Aorta (tissue), 5 donors: ENCODE measurements at places on chromosomes 3 and 15.

DNA sequence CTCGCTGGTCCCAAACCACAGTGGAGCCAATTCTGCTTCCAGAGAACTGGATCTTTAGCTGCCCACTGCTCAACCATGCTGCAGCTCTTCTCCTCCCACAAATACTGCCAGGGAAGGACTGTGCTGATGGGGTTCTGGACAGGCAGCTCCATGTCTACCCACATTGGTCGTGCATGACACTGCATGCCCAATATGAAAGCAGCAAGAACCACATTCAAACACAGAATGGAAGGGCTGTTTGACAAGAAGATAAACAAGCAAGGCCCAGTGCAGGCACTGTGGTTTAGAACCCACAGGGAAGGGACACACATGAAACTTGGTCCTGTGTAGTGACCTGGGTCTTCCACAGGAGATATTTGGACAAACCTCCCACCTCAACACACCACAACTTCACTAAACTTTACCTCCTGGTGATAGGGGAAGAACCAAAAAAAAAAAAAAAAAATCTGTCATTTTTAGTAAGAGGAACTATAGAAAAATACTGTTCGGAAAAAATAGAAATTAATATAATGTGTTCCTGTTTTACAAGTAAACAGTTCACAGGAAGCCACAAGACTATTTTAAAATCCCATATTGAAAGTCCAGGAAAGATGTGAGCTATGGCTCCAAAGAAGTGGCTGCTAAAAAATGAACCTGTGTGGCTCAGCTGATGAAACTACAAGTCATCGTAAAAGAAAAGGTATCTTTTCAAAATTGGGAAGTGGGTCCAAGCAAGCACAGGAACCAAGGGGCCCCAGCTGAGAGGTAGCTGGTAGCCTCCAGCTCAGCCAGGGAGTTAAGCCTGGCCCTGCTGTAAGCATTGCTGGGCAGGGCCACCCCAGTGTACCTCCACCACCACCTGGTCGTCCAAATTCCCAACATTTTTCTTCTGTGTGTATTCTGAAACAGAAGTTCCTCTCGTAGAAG, 77.7 kb upstream of the ACAN start:
- H3K4me1 ChIP-seq, result no peaks in the 10 kb centered on the region
- no peak overlapping the region for H3K27ac ChIP-seq
- no peak for DNase-seq
- no peak overlapping the region for H3K4me3 ChIP-seq

DNA sequence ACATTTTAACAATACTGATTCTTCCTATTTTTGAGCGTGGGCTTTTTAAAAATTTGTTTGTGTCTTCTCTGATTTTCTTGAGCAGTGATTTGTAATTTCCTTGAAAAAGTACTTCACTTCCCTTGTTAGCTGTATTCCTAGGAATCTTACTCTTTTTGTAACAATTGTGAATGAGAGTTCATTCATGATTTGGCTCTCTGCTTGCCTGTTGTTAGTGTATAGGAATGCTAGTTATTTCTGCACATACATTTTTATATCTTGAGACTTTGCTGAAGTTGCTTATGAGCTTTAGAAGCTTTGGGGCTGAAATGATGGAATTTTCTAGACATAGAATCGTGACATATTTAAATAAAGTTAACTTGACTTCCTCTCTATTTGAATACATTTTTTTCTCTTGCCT, 582.8 kb upstream of the BCHE start:
- no peaks in the 10 kb centered on the region for H3K4me1 ChIP-seq
- H3K4me3 ChIP-seq, result no peak overlapping the region
- H3K27ac ChIP-seq, result no peak overlapping the region
- no peaks in the 10 kb centered on the region for H3K27me3 ChIP-seq
- no peaks in the 10 kb centered on the region for H3K36me3 ChIP-seq
- no peak for DNase-seq

DNA sequence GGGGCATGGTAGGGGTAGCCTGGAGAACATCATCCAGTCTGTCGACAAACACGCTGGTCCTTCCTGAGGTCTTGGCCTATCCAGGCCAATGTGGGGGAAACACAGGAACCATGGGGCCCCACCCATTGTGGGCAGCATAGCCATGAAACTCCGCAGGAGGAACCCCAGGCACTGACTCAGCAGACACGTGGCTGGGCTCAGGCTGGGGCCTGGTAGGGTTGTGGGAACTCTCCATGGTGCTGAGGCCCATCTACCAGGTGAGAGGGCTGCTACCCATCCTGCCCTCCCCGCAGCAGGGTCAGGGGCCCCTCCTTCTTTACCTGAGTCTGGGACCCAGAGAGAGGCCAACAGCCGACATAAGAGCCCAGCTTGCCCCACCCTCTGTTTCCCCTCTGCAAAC, 22.6 kb upstream of the CACNA2D2 start:
- H3K4me1 ChIP-seq, result no peaks in the 10 kb centered on the region
- no peak overlapping the region for H3K27ac ChIP-seq
- H3K27me3 ChIP-seq, result no peaks in the 10 kb centered on the region
- no peaks in the 10 kb centered on the region for H3K36me3 ChIP-seq
- no peak overlapping the region for H3K4me3 ChIP-seq

DNA sequence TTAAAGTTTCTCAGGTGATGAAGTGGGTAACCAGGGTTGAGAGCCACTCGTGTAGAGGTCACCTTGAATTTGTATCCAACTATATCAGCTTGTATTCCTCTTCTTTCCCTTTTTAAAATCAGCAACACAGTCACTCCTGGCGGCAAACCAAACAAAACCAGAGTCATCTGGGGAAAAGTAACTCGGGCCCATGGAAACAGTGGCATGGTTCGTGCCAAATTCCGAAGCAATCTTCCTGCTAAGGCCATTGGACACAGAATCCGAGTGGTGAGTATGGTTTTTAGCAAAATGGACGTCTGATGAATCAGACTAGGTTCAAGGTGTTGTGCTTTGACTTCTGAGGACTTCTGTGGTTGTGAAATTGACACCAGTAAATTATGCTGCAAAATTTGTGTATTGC, 3.9 kb downstream of the RPL35A start:
- H3K27ac ChIP-seq, result no peak overlapping the region
- DNase-seq, result peak; percentile 54
- peaks cover 4% of the 10 kb centered on the region for H3K36me3 ChIP-seq
- H3K4me3 ChIP-seq, result no peak overlapping the region

DNA sequence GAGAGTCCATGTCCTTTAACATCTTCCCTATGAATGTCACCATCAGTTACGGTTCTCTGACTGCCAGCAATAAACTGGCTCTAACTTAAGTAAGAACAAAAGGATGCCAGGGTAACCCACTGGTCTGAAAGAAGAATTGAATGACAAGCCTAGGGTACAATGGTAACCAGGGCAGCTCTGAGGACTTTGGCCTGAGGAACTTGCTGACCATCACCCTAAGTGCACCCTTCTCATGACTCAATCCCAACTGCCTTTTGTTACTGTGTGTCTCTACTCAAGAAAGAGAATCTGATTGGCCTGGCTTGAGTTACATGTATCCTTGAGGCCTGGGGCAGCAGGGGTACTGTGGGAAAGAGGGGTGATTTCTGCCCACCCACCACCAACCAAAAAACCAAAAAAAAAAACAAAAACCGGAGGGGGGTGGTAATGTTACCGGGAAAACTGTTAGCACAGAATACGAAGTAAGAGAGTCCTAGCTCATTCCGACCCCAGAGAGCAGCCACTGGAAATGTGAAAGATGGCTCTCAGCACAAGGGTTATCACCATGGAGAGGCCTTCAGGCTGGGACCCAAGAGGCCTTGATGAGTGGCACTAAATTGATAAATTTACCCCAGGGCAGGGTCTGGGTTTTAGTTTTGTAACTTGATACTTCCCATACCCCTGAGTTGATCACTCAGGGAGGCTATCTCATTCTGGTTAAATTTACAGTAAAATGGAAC, 9.3 kb upstream of the SLC28A1 start:
- no peak overlapping the region for H3K4me3 ChIP-seq
- DNase-seq, result no peak
- H3K27me3 ChIP-seq, result no peaks in the 10 kb centered on the region
- H3K4me1 ChIP-seq, result no peaks in the 10 kb centered on the region
- H3K36me3 ChIP-seq, result no peaks in the 10 kb centered on the region

DNA sequence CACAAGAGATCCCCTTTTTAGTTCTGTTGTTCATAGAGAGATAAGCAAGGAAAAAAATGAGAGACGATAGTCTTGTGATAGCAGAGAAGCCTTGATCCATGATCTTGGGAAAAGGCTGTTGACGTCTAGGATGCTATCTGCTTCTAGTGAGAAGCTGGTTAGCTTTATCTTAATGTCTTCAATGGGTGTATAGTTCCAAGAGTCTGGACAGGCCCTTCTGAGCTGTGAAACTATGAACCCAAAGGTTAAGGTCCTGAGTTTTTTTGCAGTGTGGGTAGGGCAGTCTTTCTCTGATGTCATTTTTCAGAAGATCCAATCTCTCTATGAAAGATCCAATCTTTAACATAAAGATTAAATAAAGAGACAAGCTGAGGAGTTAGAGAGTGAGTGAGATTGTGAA, 10.5 kb upstream of the NOX5 start:
- H3K27ac ChIP-seq, result no peak overlapping the region
- DNase-seq, result no peak
- no peak overlapping the region for H3K4me3 ChIP-seq

DNA sequence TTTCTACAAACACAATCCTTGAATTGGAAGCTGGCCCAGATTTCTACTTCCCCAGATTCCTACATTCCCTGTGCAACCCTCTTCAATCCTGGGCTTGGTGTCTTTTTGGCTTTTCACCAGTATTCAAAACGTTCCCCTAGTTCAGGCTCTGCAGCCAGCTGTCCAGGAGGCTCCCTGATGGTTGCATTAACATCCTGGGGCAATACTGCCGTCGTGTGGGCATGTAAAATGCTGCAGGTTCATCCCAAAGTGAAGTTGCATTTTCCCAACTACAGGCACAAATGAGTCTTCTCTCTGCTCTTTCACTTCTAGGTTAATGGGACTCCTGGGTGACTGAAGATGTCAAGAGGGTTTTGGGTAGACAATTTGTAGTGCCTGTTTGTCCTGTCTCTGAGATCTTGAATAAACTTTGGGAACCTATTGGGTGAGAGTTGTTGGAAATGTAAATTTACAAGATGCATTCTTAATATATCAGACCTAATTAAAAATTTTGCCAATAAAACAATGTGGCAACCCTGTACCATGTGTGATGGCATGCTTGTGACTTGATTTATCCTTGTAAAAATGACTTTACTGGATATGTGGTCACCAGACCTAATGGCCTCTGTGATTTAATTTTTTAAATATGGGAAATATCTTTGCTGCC, 28.6 kb downstream of the SOX14 start:
- H3K36me3 ChIP-seq, result no peaks in the 10 kb centered on the region
- DNase-seq, result no peak
- H3K27me3 ChIP-seq, result no peaks in the 10 kb centered on the region
- no peak overlapping the region for H3K4me3 ChIP-seq
- H3K27ac ChIP-seq, result no peak overlapping the region
- no peaks in the 10 kb centered on the region for H3K4me1 ChIP-seq

GRCh38 chr3:59116233-59116537, 66.4 kb upstream of the CFAP20DC start:
- no peaks in the 10 kb centered on the region for H3K4me1 ChIP-seq
- DNase-seq, result no peak
- no peaks in the 10 kb centered on the region for H3K36me3 ChIP-seq
- H3K4me3 ChIP-seq, result no peak overlapping the region
- H3K27ac ChIP-seq, result no peak overlapping the region
- no peaks in the 10 kb centered on the region for H3K27me3 ChIP-seq

DNA sequence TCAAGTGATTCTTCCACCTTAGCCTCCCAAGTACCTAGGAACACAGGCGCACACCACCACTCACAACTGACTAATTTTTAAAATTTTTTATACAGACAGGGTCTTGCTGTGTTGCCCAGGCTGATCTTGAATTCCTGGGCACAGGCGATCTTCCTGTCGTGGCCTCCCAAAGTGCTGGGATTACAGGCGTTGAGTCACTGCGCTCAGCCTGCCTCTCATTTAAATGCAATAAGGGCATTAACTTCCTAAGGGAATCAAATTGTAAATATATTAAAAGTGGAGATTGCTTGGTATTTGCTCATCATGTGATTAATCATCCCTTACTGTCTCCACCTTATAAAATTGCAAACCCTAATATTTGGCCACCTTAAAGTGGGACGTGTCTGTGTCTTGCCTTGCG, 65.2 kb downstream of the PGPEP1L start:
- no peaks in the 10 kb centered on the region for H3K27me3 ChIP-seq
- no peak overlapping the region for H3K27ac ChIP-seq
- H3K4me3 ChIP-seq, result no peak overlapping the region
- no peak for DNase-seq

DNA sequence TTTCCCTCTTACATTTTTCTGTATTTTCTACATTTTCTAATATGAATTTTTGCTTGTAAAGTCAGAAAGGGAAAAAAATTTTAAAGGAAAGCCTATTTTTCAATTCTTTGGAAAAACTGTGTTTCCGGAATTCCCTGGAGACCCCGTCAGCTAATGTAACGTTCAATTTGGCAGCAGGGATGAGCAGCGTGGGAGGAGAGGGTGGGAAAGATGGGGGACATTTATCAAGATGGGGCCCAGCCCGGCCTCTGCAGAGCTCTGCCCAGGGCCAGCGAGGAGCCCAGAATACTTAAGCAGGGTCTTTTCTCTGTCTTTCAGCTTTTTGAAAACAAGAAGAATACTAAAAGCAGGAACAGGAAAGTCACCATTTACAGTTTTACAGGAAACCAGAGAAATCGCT, 129.0 kb downstream of the LRRK1 start:
- H3K4me1 ChIP-seq, result no peaks in the 10 kb centered on the region
- no peak overlapping the region for H3K27ac ChIP-seq
- DNase-seq, result no peak
- no peaks in the 10 kb centered on the region for H3K36me3 ChIP-seq

- no peaks in the 10 kb centered on the region for H3K27me3 ChIP-seq
- H3K36me3 ChIP-seq, result no peaks in the 10 kb centered on the region
- H3K4me1 ChIP-seq, result no peaks in the 10 kb centered on the region
- no peak for DNase-seq
- H3K4me3 ChIP-seq, result no peak overlapping the region
- no peak overlapping the region for H3K27ac ChIP-seq
Measured at GRCh38 chr3:41768363-41768762, 193.5 kb downstream of the ULK4 start.

DNA sequence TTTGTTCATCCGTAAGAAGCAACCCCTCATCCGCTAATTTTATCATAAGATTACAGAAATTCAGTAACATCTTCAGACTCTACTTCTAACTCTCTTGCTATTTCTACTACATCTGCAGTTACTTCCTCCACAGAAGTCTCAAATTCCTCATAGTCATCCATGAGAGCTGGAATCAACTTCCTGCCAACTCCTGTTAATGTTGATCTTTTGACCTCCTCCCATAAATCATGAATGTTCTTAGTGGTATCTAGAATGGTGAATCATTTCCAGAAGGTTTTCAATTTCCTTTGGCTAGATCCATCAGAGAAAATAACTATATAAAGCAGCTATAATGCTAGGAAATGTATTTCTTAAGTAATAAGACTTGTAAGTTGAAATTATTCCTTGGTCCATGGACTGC, 115.1 kb downstream of the TAFA4 start:
- no peak overlapping the region for H3K27ac ChIP-seq
- no peak overlapping the region for H3K4me3 ChIP-seq
- no peak for DNase-seq
- no peaks in the 10 kb centered on the region for H3K27me3 ChIP-seq
- H3K4me1 ChIP-seq, result no peaks in the 10 kb centered on the region
- no peaks in the 10 kb centered on the region for H3K36me3 ChIP-seq
